ENCODE measurements at places on chromosomes 12 and 14.
A peak's percentile ranks its signal among the peaks of the same experiment; 100 is the strongest.

DNA sequence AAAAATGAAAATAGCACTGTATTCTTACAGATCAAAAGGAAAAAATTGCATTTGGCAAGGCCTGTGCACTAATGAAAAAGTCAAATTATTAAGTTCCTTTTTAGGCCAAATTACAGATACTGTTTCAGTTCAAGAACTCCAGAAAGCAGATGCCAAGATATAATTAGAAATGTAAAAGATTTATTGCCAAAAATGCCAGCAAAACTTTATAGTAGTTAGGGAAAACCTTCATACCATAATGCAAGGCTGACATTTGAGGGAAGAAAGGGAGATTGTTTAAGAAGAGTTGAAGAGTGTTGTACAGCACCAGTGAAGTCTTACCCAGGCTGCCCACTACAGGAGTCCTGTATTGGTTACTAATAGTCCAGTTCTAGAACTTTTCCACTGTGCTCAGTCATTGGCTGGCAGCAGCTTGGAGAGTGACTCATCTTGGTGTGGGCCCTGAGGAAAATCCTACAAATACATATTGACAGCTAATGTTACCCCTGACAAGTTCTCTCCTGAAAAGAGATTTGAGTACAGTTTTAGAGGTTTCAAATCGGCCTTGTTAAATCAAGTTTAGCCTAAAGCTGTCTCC lies 600.4 kb downstream of the C12orf50 start:
- peak; percentile 27 for DNase-seq

DNA sequence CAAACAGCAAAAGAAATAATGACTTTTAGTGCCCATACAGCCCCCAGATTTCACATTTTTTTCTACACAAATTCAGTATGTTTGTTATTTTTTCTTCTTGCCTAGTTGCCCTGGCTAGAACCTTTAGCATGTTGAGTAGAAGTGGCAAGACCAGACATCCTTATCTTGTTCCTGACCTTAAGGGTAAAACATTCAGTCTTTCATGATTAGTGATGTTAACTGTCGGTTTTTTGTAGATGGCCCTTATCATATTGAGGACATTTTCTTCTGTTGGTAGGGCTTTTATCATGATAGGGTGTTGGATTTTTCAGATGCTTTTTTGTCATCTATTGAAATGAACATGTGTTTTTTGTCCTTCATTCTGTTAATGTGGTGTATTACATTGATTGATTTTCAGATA lies 17.1 kb downstream of the IRAK3 start:
- DNase-seq: no peak

DNA sequence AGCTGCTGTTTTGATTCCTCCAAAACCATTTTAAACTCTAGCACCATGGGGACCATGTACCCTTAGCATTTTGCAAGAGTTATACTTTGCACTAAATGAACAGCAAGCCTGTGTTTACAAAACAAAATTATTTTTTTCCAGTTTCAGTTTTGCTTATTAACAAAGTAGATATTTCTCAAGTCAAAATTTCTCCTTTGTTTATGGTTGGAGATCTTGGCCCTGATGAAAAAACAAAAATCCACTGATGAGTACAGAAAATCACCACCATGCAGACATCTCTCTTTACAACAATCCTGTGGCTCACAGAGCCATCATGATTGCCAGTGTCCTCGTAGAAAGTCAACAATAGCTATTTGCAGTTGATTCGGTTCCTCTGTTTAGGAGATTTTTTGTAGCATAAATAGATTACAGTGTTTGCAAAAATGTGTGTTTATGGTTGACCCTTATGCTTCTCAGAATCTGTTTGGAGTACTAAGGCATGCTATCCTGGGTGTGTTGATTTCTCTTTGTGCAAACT lies 201.1 kb upstream of the NUDT4 start:
- no peak for DNase-seq

DNA sequence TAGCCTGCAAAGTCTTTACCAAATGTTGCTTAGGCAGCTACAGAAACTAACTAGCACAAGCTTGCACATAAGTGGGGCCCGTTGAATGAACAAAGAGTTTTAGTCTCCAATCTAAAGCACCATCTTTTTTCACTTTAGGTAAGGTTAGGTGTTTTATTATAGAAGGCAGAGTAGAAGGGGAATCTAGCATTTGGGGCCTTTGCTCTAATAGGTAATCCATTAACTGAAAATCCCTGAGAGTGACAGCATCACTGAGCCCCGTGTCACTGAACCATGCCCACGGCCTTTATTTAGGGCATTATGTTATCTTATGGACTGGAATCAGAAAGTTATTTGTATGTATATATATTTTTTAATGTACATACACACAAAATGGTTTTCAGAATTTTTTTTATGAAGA lies 25.1 kb downstream of the CPNE8 start:
- no peak for DNase-seq

DNA sequence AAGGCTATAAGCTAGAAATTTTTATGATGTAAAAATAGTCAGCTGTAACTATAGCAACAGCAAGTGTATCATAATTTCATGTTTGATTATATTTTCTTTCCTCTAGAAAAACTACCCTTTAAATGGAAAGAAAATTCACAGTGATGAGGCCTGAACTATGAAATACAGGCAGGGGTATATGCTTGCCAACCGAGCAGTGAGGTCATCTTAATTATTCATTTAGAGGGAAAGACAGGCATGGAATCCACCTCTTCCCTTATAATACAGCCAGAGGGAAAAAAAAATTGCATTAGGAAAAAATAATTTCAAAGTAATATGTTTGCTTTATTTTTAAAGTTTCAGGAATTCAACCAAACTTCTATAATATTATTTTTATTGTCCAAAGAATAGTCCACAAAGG lies 139.8 kb downstream of the EPS8 start:
- DNase-seq: no peak

DNA sequence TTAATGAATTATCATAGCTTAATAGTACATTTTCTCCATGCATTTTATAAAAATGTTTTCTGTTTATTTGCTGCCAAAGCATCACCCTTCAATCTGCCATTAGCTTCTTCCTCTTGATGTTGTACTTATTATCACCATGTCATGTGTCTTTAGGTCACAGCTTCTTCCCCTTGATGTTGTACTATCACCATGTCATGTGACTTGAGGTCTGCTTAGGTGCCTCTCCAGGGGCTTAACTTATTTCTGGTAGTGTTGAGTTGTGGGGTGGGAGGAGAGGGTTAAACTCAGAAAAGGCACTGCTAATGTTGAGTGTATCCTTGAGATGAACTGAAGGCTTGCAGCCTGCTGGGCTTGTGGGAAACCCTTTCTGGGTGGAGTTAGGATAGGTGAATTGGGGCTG lies 87.8 kb downstream of the DAAM1 start:
- no peak for DNase-seq

- peak; percentile 50 for DNase-seq
Measured at GRCh38 chr12:14776236-14776961, 26.9 kb downstream of the WBP11 start.

DNA sequence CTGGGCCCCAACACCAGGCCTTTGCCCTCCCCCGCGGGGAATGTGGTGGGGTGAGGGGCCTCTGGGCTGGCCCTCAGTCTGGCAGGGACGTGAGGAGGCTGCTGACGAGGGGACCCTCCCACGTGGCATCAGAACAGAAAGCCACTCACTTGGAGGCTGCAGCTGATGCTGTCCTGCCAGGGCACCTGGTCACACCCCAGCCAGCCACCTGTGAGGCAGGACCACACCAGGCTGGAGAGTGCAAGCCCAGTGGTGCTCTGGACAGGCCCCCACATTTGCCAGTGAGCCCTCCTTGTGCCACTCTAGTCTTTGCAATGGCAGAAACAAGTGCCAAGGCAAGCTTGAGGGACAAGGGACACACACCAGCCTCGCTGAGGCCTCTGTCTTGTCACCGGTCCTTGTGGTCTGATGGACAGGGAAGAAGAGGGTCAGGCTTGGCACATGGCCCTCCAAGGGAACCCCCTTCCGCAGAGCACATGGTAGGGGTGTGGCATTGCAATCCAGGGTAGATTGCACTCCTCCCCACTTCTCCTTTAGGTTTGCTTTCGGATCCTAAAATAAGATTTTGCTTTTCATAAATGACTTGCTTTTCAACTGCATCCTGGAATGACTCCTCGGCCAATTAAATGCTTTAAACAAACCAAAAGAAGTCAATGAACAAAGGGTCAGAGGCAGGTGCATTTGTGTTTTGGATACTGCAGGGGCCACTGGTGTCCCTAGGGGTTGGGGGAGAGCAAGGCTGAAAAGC lies 53.7 kb downstream of the CCDC88C start:
- DNase-seq: no peak

GRCh38 chr12:114982760-114983159 lies 298.8 kb upstream of the TBX3 start:
- DNase-seq: no peak

DNA sequence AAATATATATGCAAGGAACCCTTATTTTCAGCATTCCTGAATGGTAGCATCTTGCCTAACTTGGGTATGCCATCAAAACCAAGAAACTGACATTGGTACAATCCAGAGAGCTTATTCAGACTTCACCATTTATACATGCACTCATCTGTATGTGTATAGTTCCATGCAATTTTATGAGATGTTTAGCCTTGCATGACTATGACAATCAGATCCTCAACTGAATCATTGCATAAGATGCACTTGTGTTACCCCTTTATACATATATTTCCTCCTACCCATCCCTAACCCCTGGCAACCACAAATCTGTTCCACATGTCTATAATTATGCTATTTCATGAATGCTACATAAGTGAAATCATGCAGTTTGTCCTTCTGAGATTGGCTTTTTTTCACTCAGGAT lies 37.0 kb upstream of the PPFIBP1 start:
- DNase-seq: no peak

DNA sequence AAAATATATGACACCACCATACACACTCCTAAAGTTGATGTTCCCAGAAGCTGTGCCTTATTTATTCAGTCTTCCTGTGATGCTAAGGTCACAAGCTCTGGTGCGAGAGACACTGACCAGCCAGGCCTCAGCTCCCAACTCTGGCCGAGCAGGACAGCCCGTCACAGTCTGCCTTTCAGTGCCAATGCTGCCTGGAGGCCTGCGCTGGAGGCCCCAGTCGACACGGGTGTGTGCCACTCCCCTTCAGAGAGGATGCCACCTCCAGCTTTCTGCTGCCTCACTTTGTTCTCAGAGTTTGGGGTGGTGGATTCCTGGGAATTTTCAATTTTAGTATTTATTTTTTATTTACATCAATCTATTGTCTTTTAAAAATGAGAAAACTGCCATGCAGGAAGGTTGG lies 7.3 kb upstream of the PAPLN start:
- DNase-seq: no peak

GRCh38 chr12:51028126-51028812 lies 2.1 kb upstream of the SLC11A2 start:
- DNase-seq: peak; percentile 50

DNA sequence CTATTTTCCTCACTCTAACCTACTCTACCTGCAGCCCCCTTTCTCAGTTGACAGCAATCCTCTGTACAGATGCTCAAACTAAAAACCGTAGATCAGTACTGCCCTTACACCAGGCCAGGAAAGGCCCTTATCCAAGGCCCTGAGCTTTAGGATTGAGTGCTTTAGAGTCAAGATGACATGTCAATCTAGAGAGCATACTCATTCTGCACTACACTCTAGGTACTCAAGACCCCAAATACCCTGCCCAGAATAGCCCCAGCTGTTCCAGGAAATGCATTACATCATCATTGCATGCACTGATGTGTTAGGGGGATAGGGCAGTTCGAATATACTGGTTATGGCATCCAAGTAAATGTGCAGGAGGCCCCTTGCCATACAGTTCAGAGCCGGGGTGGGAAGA lies 3.5 kb upstream of the PHLDA1 start:
- no peak for DNase-seq

DNA sequence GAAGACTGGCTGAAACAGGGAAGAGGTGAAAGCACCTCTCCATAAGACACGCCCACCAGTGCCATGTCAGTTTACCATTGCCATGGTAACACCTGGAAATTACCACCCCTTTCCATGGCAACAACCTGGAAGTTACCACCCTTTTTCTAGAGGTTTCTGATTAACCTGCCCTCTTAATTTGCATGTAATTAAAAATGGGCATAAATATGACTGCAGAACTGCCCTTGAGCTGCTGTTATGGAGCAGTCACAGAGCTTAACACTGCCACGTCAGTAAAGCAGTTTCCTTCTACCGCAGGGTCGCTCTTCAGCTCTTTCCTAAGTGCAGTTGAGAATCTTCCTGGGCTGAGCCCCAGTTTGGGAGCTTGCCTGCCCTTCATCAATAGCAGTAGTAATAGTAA lies 55.2 kb downstream of the RASSF3 start:
- DNase-seq: peak; percentile 43

- DNase-seq: no peak
Measured at GRCh38 chr12:100381379-100381778, 24.5 kb downstream of the SLC17A8 start.
